ENCODE measurements at places on chromosomes 16 and 17. TPM values are rescaled to one million over a fixed set of nuclear protein-coding genes. Genes with fewer than 3 reads are reported as not detected.

GRCh38 chr17:40063901-40064531 is 1.3 kb downstream of the THRA start:
- peak; percentile 15 for DNase-seq

GRCh38 chr16:17244872-17245551 is 225.7 kb downstream of the XYLT1 start:
- no peak for DNase-seq

DNA sequence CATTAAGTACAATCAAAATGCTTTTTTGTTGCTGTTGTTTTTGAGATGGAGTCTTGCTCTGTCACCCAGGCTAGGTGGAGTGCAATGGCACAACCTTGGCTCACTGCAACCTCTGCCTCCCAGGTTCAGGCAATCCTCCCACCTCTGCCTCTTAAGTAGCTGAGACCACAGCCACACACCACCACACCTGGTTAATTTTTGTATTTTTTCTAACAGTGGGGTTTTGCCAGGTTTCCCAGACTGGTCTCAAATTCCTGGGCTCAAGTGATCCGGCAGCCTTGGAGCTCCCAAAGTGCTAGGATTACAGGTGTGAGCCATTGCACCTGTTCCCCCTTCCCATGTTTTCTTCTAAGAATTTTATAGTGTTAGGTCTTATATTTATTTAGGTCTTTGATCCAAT is 4.9 kb upstream of the ABAT start:
- no peak for DNase-seq

- DNase-seq = no peak
These were observed 4.8 kb upstream of the ERCC4 start for GRCh38 chr16:13915033-13915635.

- DNase-seq = no peak
These were observed 4.3 kb upstream of the MYH3 start for GRCh38 chr17:10661437-10661836.

GRCh38 chr17:73157521-73157890 is 7.3 kb upstream of the SSTR2 start:
- no peak for DNase-seq

DNA sequence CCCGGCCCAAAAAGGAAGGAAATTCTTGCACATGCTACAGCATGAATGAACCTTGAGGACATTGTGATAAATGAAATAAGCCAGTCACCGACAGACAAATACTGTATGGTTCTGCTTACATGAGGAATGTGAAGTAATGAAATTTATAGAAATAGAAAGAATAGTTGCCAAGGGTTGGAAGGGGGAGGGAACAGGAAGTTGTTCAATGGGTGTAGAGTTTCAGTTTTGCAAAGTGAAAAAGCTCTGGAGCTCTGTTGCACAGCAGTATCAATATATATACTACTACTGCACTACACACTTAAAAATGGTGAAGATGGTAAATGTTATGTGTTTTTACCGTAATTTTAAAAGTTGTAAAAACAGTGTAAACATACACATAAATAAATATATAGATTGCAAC is 43.7 kb downstream of the PKD1L3 start:
- DNase-seq = no peak

The MRM1 gene
- 2.8 TPM for polyA plus RNA-seq

The ZNF319 gene
- polyA plus RNA-seq = 4.9 TPM

The TLCD3B gene
- polyA plus RNA-seq = 0.13 TPM

The TBC1D3E gene
- not detected for polyA plus RNA-seq
